Stimulated activated CD8-positive, alpha-beta memory T cell treated with anti-CD3 and anti-CD28 coated beads, Interleukin-2, amount 100 ng/mL, for 1 hour (primary cell): ENCODE measurements at places on chromosomes 1 and 21.

DNA sequence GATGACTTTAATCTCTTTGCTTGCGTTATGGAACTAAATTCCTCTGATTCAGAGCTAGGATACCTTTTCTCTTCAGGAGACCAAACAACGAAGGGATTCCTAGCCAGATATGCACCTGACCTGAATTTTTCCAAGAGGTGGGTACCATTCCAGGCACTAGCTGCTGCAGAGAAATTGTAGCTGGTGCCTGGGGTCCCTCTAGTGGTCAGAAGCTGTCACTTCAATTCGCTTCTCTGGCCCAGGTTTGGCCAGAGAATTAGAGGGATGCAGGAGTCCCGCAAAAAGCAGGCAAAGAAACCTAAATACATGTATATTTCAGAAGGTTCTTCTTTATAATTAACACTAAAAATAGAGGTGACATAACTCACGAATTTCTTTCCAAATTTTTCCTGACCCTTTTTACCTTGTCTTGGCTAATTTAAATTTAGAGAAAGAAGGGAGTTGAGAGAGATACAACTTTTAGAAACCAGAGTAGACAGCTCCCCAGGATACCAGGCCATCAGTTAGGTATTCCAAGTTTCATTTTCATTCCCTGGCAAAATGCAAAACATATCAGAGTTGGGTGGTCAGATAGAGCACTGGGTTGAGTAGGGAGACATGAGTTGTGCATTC, 9.6 kb downstream of the ACKR1 start:
- peak; percentile 3 for DNase-seq

DNA sequence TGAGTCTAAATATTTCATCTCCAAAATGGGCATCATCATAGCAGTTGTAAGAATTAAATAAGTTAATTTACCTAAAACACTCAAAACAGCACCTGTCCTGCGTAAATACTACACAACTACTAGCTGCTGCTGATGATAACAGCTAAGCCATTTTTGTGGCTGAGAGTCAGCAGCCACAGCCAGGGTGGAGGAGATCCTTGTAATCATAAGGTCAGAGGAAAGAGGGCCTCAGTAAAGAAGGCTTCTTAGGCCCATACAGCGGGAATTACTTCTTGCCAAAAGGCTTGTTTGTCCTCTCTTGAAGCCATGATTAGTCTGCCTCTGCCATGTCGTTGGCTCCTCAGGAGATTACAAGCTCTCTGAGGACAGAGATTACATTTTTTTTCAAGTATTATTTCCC, 245.0 kb downstream of the FGGY start:
- no peak for DNase-seq

GRCh38 chr1:99004861-99005442, at the start of gene PLPPR5:
PLPPR5 (minus strand) TSS chr1:99004861; CDS start chr1:99004671, 190 bp downstream.
- no peak for DNase-seq

DNA sequence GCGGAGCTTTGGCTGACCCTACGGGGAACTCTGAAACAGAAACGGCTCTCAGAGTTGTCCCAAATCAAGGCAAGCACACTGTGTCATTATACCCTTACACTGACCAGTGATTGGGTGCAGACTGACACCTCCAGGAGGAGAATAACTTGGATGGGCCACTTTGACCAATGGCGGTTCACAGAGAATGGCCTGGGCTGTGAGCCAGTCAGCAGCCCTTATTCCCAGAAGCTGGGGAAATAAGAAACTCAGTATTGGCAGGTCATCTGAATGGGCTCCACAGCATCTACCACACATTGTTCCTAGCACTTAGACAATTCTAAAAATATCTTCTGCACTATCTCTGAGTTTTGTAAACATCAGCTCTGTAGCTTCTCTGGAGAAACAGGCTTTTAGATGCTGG, 265.2 kb downstream of the ADGRL2 start:
- no peak for DNase-seq

DNA sequence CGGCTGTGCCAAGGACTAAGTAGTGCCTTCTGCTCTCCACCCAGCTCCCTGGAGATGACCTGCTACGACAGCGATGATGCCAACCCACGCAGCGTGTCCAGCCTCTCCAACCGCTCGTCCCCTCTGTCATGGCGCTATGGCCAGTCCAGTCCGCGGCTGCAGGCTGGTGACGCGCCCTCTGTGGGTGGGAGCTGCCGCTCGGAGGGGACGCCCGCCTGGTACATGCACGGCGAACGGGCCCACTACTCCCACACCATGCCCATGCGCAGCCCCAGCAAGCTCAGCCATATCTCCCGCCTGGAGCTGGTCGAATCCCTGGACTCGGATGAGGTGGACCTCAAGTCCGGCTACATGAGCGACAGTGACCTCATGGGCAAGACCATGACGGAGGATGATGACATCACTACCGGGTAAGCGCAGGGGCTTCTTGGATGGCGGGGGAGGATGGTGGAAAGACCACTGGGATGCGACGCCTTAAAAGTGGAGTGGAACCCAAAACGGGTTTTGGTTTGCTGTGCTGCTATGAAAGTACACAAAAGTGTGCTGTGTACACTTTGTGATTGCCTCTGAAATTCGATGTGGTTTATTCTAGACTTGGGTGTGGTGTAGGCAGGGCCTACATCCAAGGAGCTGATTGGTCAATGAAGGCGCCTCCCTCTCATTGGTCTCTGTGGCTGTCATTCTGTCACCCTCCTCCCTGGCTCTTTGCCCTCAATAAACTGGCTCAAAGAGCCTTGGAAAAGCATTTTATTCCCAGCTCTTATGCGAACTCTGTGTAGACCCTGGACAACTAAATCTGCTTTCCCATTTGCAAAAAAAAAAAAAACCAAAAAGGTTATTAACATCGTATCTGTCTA, 110.4 kb upstream of the IPO9 start:
- DNase-seq = no peak

DNA sequence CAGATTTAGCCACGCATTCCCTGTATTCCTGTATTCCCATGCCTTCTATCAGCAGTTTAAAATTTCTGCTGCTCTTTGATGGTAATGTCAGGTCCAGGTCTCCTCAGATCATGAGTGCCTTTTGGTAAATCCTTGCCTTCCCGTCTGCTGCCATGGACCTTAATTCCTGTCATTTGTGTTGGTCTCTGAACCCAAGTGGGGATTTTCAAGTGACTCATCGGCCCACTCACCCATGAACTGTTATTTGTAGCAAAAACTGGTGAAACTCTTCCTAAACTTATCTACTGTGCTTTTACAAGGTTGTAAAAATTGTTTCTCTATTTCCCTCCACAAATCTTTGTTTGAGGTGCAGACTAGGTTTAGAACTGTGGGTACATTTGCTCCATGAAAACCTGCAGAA, 47.4 kb downstream of the ACTN2 start:
- no peak for DNase-seq
